Brain microvascular endothelial cell (primary cell): ENCODE measurements at places on chromosomes 1 and 21.

DNA sequence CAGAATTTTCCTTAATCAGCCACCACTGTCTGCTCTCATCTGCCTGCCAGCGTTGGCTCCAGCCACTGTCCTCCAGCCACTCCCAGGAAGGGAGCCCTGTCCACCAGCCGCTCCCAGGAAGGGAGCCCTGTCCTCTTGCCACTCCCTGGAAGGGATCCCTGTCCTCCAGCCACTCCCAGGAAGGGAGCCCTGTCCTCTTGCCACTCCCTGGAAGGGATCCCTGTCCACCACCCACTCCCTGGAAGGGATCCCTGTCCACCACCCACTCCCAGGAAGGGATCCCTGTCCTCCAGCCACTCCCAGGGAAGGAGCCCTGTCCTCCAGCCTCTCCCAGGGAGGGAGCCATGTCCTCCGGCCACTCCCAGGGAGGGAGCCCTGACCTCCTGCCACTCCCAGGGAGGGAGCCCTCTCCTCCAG lies 726.5 kb downstream of the PTPRU start:
- DNase-seq: no peak

- DNase-seq: no peak
Observed at GRCh38 chr21:46173573-46173972, 10.7 kb downstream of the SPATC1L start.

DNA sequence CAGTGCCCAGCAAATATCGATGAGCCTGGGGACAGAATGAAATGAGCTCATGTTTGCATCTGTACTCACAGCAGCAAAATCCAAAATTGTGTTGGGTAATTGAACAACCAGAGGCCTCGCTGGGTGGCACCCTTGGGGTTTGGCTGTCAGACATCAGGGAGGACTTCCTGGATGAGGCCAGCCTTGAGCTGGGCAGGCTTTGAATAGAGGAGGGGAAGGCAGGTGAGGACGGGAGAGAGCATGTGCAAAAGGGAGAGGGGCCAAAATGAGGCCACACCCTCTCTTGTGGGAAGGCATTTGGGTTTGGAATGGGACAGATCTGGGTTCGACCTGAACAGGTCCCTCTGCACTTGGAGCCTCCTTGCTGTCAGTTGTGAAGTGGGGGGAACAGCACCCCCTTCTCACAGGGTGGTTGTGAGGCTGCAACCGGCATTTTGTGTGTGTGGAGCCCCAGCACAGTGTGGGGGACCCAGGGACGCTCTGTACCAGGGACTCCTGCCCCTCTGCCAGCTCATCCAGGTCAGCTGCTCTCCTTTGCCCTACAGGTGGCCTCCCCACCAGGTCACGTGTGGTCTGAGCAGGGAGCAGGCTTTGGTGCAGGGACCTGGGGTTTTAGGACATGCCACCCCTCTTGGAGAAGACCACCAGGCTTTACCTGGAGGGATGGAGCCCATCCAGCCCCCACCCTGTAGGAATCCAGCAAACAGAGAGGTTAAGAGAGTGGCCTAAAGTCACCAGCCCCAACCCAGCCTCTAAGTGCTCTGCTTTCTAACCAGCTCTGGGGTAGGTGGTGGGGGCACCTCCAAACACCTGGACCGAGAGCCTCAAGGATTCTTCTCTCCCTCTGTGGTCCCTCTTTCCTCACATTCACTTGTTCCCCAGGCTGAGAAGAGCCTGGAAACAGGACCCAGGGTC lies 521.8 kb downstream of the PTPRU start:
- no peak for DNase-seq

DNA sequence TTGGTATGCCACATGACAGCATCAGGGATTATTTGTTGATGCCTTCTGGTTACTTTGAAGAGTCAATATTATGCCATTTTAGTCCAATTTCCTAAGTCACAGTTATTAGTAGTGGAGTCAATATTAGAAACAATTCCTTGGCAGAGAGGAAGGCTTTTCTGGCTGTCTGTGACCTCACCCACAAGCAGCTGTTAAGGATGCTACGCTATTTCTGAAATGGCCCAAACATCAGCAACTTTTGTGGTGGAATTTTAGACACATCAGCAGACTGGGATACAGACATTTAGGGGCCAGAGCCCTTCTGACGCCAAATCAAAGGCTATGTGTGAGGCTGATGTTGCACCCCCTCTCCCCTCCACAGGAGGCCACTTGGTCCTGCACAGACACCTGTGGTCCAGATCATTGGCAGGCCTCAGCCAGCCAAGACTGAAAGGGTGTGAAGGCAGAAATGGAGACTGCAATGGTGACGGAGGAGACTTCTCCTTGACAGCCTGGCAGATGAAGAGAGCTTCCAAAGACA lies 9.2 kb upstream of the RXRG start:
- DNase-seq: no peak

GRCh38 chr1:54475357-54475881 lies 69.2 kb upstream of the SSBP3 start:
- no peak for DNase-seq

DNA sequence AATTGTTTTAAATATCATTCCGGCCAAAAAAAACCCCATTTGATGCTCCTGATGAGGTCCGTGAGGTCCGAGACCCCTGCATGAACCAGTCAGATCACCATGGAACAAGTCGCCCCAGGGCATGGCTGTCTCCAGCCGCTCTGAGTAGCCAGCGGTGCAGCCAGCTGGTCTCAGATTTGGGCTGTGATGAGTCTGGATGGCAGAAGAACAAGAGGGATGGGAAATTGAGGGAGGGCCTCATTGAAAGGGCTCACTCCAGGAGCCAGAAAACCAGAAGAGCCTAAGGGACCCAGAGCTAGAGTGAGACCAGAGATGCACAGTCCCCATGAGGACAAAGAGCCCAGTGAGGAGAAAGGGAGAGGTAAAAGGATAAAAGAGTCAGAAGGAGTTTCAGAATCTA lies 174.0 kb downstream of the TOMM20 start:
- no peak for DNase-seq

GRCh38 chr21:34498623-34499022 lies 13.4 kb downstream of the KCNE1 start:
- peak; percentile 53 for DNase-seq

DNA sequence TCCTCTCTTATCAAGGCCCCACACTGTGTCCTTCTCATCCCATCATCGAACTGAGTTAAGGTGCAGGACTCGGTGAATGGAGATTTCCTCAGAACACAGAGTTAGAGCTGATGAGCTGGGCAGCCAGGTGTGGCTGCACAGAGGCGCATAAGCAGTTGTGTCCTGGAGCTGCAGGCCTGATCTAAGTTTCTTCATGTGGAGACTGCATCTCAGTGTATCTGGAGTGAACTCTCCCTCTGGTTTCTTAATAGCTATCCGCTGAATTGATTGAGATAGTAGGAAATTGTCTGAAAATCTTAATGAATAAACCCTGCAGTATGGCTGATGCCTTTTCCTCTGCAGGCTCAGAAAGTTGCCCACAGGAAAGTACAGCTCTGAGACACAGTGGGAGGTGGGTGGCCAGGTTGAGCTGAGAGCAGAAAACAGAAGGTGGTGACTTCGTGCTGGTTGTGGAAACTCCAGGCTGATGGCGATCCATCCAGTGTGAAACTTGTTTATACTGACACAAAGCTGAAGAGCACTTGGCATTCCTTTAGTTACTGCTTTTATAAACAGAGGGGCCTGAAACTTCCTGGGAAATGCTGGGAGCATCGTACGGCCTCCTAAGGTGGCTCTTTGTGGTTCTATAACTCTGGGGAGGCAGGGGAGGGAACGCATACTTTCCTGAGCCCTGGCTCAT lies 67.4 kb upstream of the F3 start:
- DNase-seq: no peak

DNA sequence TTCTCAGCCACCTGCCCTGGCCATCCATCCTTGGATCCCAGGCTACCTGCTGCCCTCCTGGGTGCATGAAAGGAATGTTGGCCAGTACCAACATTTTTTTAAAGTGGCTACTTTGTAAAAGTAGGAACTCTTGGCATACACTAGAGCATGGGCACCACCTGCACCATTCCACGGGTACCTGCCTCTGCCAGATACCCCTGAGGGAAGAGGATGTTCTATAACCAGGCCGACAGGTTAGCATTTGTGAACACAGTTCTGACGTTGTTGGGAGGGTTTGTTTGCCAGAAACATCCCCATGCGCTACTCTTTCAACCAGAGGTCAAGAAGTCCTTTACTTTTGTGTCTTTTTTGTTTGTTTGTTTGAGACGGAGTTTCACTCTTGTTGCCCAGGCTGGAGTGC lies 43.0 kb downstream of the EVA1C start:
- no peak for DNase-seq

DNA sequence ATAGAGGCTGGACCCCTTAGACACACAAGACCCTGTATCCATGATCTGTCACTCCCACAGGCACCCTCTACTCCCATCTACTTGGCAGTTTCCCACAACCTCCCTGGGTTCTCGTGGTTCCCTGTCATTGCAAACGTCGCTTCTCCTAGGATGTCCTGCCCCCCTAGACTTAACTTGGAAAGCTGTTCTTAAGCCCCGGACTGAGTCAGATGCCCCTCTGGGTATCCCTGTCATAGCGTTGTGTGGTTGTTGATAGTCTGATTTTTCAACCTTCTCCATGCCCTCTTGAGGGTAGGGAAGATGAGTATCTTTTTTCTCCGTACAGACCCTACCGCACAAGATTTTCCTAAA lies 11.8 kb downstream of the RCC1 start:
- no peak for DNase-seq

GRCh38 chr1:227887697-227888403 lies 59.9 kb downstream of the WNT9A start:
- DNase-seq: no peak

DNA sequence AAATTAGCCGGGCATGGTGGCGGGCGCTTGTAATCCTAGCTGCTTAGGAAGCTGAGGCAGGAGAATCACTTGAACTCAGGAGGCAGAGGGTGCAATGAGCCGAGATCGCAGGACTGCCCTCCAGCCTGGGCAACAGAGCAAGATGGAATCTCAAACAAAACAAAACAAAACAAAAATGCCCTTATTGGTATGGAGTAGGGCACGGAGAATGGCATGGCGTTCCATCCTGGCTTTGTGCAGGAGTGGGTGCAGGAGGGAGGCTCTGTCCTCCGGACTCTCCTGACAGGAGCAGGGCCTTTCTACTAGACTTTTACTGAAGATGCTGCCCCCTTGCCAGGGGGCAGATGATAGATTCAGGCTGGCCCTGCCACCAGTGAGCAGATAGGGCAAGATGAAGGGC lies 1.0 kb downstream of the TMEM61 start:
- no peak for DNase-seq

GRCh38 chr1:165034136-165034809 lies 322.2 kb downstream of the LMX1A start:
- DNase-seq: no peak

GRCh38 chr21:28731700-28732321 lies 260.9 kb downstream of the LTN1 start:
- no peak for DNase-seq

- DNase-seq: no peak
Observed at GRCh38 chr1:108521990-108522393, 37.9 kb upstream of the EEIG2 start.

- no peak for DNase-seq
Observed at GRCh38 chr1:87464022-87464490, 135.4 kb downstream of the LMO4 start.

- peak; percentile 14 for DNase-seq
Observed at GRCh38 chr1:246971090-246971721, 36.7 kb downstream of the ZNF695 start.
